SHP77 (cell line): ENCODE measurements at places on chromosomes 12 and 14.

GRCh38 chr14:36505181-36505815 lies 14.7 kb downstream of the NKX2-1 start:
- peak; percentile 51 for DNase-seq

- no peak for DNase-seq
Observed at GRCh38 chr12:55935738-55936151, 4.8 kb downstream of the DGKA start.

DNA sequence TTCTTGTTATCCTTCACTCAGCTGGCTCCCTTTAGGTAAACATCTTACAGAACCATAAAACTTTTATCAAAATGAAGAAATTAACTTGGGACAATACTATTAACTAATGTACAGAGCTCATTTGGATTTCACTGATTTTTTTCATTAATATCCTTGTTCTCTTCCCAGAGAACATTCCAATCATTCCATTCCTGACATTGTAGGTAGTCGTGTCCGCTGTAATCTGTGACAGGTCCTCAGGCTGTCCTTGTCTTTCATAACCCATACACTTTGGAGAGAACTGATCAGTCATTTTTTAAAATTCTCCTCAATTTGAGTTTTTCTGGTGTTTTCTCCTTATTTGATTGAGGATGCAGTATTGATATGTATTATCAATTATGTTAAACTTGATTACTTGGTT lies 916.8 kb downstream of the GALC start:
- DNase-seq = no peak

DNA sequence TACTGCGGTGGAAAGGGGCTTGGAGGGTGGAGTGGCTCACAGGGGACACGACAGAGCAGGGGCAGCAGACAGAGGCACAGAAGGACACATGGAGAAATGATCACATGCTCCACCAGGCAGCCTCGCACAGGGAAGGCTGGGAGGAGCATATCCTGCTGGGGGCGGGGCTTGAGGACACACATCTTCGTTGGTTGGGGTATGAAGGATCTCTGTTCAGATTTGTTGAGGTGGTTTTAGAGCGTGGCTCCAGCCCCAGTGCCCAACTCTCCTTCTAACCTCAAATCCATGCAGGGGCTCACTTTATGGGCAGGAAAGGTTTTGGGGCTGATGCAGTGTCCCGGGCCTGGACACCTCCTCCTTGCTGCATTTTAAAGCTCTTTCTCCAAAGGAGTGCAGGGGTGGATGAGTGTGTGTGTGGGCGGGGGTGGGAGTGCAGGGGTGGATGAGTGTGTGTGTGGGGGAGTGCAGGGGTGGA lies 733 bp upstream of the P3H3 start:
- DNase-seq = peak; percentile 60

- no peak for DNase-seq
Observed at GRCh38 chr14:79920180-79920692, 291.1 kb downstream of the DIO2 start.
